ENCODE measurements at places on chromosomes 1 and 21.
A peak's percentile ranks its signal among the peaks of the same experiment; 100 is the strongest.

- DNase-seq = no peak
These were observed 48.6 kb downstream of the PTPRC start for GRCh38 chr1:198687429-198687828.

- DNase-seq = peak; percentile 58
These were observed 21.7 kb downstream of the APP start for GRCh38 chr21:26148840-26149354.

GRCh38 chr1:39673215-39673614, 1.3 kb upstream of the NT5C1A start:
- no peak for DNase-seq

DNA sequence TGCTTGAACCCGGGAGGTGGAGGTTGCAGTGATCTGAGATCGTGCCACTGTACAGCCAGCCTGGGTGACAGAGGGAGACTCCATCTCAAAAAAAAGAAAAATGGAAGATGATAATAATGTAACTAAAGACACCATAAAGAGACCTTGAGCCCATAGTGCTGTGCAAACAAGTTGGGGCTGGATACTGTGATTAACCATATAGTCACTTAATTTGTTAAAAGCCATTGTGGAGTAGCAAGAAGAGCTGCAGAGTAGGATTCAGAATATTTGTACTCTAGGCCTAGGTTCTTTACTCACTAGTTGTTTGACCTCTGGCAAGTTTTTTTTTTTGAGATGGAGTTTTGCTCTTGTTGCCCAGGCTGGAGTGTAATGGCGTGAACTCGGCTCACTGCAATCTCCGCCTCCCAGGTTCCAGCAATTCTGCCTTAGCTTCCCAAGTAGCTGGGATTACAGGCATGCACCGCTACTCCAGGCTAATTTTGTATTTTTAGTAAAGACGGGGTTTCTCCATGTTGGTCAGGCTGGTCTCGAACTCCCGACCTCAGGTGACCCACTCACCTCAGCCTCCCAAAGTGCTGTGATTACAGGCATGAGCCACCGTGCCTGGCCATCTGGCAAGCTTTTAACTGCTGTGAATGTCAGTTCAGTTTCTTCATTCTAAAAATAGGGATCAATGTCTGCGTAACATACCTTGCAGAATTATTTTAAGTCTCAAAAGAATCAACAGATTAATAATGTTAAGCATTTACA, 12.8 kb downstream of the CAP1 start:
- peak; percentile 83 for DNase-seq

GRCh38 chr1:163875200-163875926, 553.6 kb downstream of the NUF2 start:
- peak; percentile 21 for DNase-seq
